SK-N-DZ (cell line): ENCODE measurements at places on chromosomes 6 and 20.
A peak's percentile ranks its signal among the peaks of the same experiment; 100 is the strongest.

- no peak for DNase-seq
Observed at GRCh38 chr6:18203786-18204185, 48.6 kb downstream of the KDM1B start.

GRCh38 chr20:49631061-49631716 lies 63.3 kb upstream of the PTGIS start:
- no peak for DNase-seq

DNA sequence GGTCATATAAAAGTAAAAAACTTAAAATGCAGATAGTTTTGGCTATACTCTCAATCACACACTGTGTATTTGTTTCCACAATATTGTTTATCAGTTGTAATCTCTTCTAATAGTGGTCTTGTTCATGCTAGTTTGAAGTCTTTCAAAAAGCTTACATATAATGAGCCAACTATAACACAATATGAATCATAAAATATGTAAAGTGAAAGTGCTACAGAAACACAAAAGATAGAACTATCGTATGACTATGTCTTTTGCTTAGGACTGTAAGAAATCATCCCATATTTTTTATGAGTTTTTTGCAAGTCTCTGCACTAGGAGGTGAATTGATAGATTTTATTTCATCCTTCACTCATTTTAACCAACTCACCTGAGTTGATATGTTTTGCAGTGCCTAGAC lies 136.0 kb downstream of the MMUT start:
- DNase-seq: no peak

DNA sequence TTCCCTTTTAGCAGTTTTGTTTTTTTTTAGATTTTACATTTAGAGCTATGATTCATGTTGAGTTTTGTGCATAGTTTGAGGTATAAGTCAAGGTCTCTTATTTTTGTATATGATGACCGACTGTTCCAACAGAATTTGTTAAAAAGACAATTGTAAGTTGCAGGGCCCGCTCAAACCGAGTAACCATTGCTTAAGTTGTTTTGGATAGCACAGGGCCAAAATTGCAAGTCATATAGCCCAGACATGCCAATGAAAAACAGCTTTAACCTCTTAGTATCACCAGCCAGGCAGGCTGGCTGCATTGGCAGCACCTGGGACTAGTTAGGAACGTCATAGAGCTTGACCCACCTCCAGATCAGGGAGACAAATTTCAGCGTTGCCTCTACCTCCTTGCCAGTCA lies 47.3 kb downstream of the PFDN4 start:
- no peak for DNase-seq

DNA sequence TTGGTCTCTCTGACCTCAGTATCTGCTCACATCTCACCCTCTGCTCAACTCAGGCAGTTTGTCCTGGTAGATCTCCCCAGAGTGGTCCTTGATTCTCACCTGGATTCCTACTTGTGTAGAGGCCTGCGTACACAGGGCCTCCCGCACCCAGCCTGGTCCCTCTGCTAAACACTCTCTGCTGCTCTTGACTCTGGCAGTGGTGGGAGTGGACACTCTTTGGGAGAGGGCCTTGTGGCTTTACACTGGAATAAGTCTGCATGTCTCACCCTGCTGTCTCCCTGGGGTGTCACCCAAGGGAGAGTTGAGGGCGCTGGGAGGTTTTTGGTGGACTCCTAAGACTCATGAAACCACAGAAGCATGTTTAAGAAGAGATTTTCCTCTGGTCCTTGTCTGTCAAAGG lies 57.3 kb upstream of the ECI2 start:
- DNase-seq: no peak

DNA sequence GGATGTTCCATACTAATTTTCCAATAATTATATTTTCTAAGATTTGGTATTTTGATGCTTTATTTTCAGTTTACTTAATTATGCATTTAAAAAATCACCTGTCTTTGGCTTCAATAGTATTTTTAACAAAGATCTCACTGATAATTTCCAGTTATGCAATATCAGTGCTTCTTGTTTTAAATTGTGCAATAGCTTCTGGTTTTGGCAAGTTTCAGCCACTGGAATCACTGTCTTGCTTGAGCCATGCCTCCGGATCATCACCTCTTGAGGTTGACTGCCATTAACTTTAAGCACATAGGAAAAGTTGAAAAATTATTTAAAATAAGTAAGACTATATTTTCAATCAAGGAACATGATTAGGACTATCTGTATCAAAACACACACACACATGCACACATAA lies 1242.1 kb downstream of the HACE1 start:
- DNase-seq: no peak

GRCh38 chr6:53130569-53131290 lies 17.9 kb downstream of the GCM1 start:
- DNase-seq: no peak

DNA sequence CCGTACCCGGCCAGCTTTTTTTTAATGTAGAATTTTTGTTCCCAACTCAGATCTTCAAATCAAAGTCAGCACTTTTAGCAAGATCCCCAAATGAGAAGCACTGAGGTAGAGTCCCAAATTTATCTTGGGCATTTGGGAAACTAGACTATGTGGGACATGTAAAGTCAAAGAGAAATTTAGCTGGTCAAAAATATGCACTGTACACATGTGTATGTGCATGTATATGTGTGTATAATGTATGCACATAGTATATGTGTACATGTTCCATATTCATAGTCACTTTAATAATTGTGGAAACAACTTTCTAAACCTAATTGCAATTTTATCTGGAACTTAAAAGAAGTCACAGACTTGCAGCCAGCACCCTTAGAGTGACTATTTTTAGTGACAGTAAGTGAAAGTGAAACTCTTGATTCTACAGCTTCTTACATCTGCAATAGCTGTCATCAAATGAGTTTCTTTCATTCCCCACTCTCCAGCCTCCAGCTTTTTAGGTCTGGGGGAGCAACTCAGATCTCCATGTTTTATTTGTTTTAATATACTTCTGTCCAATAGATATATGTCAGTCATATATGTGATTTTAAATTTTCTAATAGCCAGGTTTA lies 53.6 kb downstream of the CDC40 start:
- DNase-seq: no peak

DNA sequence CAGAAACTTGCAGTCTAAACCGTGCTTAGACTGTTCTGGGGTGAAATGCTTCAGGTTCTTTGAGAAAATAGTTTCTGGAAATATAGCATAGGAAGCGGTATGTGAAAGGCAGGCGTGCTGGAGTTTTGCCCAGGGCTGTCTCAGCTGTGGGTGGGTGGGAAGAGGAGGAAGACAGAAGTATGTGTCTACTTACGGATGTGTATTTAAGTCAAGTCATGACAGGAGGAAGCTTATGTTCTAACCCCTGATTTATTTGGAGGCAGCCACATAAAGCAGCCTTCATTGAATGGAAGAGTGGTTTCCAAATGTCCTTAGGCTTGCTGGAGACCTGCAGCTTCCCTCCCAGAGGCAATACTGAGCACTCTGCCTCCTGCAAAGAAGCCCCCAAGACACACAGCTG lies 345.8 kb upstream of the PRND start:
- no peak for DNase-seq

GRCh38 chr6:155185544-155185943 lies 78.3 kb upstream of the CLDN20 start:
- peak; percentile 13 for DNase-seq

- DNase-seq: no peak
Observed at GRCh38 chr6:46380152-46380807, 111.0 kb downstream of the RCAN2 start.

GRCh38 chr6:20575125-20575524 lies 40.9 kb downstream of the CDKAL1 start:
- DNase-seq: no peak

GRCh38 chr6:170421921-170422320 lies 115.4 kb downstream of the FAM120B start:
- DNase-seq: no peak

- no peak for DNase-seq
Observed at GRCh38 chr6:21610341-21610740, 16.8 kb downstream of the SOX4 start.

DNA sequence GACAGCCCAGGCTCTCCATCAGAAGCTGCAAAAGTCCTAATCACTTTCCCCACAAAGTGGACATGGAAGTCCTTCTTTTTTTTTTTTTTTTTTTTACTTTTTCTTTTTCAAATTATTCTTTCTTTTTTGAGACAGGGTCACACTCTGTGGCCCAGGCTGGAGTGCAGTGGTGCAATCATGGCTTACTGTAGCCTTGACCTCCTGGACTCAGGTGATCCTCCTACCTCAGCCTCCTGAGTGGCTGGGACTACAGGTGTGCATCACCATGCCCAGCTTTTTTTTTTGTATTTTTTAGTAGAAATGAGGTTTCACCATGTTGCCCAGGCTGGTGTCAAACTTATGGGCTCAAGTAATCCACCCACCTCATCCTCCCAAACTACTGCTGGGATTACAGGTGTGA lies 29.0 kb upstream of the AKIRIN2 start:
- no peak for DNase-seq

DNA sequence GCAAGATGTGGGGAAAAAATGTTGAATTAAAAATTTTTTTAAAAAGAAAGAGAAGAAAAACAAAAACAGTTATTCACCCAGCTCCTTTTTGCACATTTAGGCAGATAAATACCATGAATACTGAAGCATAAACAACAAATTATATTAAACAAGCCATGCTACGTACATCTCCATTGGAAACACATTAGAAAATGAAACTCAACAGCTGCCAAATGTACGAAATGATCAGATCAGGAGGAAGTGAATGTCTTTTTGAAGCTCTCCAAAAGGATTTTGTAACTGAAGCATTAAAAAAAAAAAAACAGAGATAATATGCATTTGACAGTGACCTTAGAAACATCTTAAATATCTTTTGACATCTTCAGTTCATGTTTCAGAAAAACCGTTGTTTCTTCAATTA lies 56.7 kb downstream of the CD83 start:
- DNase-seq: no peak

GRCh38 chr6:168184701-168185100 lies 105.7 kb upstream of the FRMD1 start:
- DNase-seq: no peak

GRCh38 chr6:146876271-146877151 lies 277.7 kb downstream of the ADGB start:
- DNase-seq: peak; percentile 64
